Body of pancreas (tissue), 4 donors: ENCODE measurements at places on chromosomes 11 and 22. TPM values are rescaled to one million over a fixed set of nuclear protein-coding genes. Genes with fewer than 3 reads are reported as not detected.
A peak's percentile ranks its signal among the peaks of the same experiment; 100 is the strongest.

GRCh38 chr11:69576069-69576782, 64.7 kb upstream of the CCND1 start:
- H3K4me3 ChIP-seq, result no peak overlapping the region
- no peaks in the 10 kb centered on the region for H3K36me3 ChIP-seq
- no peaks in the 10 kb centered on the region for H3K27me3 ChIP-seq
- no peak for DNase-seq
- no peak overlapping the region for H3K27ac ChIP-seq
- H3K4me1 ChIP-seq, result no peaks in the 10 kb centered on the region

DNA sequence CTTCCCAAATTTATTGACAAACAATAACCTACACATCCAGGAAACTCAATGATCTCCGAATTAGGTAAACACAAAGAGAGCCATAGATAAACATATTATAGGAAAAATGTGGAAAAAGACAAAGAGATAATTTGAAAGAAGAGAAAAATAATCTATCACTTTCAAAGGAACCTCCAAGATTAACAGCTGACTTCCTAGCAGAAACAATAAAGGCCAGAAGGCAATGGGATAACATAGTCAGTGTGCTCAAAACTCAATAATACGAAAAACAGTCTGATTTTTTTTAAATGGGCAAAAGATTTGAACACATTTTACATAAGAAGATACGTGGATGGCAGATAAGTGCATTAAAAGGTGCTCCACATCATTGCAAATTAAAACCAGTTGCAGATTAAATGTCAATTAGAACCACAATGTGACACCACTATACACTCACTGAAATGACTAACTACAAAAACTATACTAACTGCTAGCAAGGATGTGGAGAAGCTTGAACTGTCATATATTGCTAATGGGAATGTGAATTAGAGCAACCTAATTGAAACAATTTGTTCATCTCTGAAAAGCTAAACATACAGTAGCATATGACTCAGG, 300.4 kb downstream of the TMEM135 start:
- DNase-seq, result no peak
- H3K36me3 ChIP-seq, result no peaks in the 10 kb centered on the region
- H3K4me1 ChIP-seq, result no peaks in the 10 kb centered on the region
- no peaks in the 10 kb centered on the region for H3K27me3 ChIP-seq
- no peak overlapping the region for H3K4me3 ChIP-seq
- H3K27ac ChIP-seq, result no peak overlapping the region

GRCh38 chr22:32622004-32622743, 147.6 kb downstream of the FBXO7 start:
- H3K4me3 ChIP-seq, result no peak overlapping the region
- DNase-seq, result no peak
- H3K4me1 ChIP-seq, result no peaks in the 10 kb centered on the region
- no peaks in the 10 kb centered on the region for H3K36me3 ChIP-seq

- H3K27ac ChIP-seq, result no peak overlapping the region
- H3K27me3 ChIP-seq, result no peaks in the 10 kb centered on the region
- no peaks in the 10 kb centered on the region for H3K36me3 ChIP-seq
- peak; percentile 34 for DNase-seq
- H3K4me3 ChIP-seq, result no peak overlapping the region
- peaks cover 24% of the 10 kb centered on the region for H3K4me1 ChIP-seq
These were observed 9.9 kb downstream of the NARS2 start for GRCh38 chr11:78564490-78565467.

- peak overlapping the region; percentile 86 for H3K27ac ChIP-seq
- H3K36me3 ChIP-seq, result no peaks in the 10 kb centered on the region
- peaks cover 75% of the 10 kb centered on the region for H3K4me1 ChIP-seq
- peak; percentile 80 for DNase-seq
- no peaks in the 10 kb centered on the region for H3K27me3 ChIP-seq
These were observed 126.9 kb downstream of the CD44 start for GRCh38 chr11:35265755-35266454.

GRCh38 chr22:48973694-48974041, 854.0 kb downstream of the BRD1 start:
- H3K27ac ChIP-seq, result no peak overlapping the region
- DNase-seq, result no peak
- H3K4me1 ChIP-seq, result no peaks in the 10 kb centered on the region
- H3K4me3 ChIP-seq, result no peak overlapping the region
- H3K27me3 ChIP-seq, result no peaks in the 10 kb centered on the region

GRCh38 chr11:64252003-64252872, 908 bp downstream of the PLCB3 start:
- H3K27ac ChIP-seq, result no peak overlapping the region
- H3K27me3 ChIP-seq, result no peaks in the 10 kb centered on the region
- no peaks in the 10 kb centered on the region for H3K36me3 ChIP-seq
- peak overlapping the region; percentile 62 for H3K4me3 ChIP-seq

DNA sequence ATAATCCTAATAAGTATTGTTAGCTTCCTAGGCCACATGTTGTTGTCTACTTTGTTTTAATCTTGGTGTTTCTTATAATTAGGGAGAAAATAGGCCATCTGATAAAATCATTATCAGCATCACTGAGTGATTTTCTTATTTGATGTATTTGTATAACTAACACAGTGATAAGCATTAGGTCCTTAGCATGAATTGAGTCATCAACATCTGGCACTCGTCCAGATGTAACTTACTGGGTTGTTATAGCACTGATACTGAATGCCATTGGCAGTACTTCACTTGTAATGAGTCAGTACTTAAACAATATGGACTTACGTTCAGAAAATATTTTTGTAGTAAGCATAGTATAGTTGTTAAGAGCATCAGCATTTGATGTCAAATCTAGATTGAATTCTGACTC, 16.2 kb downstream of the API5 start:
- peaks cover 3% of the 10 kb centered on the region for H3K4me1 ChIP-seq
- H3K36me3 ChIP-seq, result peaks cover 60% of the 10 kb centered on the region
- H3K27ac ChIP-seq, result no peak overlapping the region
- no peak overlapping the region for H3K4me3 ChIP-seq
- no peaks in the 10 kb centered on the region for H3K27me3 ChIP-seq

GRCh38 chr11:36313750-36314433, 17.8 kb downstream of the PRR5L start:
- H3K36me3 ChIP-seq, result no peaks in the 10 kb centered on the region
- no peaks in the 10 kb centered on the region for H3K4me1 ChIP-seq
- H3K27ac ChIP-seq, result no peak overlapping the region
- no peaks in the 10 kb centered on the region for H3K27me3 ChIP-seq
- no peak for DNase-seq

DNA sequence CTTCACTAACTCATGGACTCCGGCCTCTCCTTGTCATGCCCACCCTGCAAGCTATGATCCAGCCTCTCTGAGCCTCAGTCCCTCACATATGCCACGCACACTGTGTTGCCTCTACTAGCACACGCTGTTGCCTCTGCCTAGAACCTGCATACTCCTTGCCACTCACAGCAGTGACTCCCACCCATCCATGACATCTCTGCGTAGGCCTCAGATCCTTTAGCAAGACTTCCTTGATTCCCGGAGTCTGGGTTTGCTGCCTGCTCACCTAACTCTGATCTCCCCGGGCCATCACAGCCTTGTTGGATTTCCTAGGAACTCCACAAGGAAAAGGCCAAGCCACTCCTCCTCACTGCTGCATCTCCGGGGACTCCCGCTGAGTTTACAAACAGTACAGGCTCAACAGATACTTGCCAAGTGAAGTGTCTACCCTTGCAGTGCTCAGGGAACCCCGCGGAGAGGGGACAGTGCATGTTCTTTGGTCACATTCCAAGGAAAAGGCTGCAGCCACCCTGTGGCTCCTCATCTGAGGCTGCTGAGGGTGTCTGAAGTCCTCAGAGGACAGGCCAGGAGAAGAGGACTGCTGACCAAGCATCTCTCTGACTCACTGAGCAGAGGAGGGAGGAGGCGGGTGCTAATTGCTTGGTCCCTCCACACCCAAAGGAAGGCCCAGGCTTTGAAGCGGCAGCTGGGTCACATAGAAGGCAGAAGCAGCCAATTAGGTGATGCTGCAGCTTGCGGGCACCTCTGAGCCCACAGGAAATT, 42.4 kb upstream of the NAV2 start:
- no peak overlapping the region for H3K27ac ChIP-seq
- H3K4me1 ChIP-seq, result no peaks in the 10 kb centered on the region
- H3K27me3 ChIP-seq, result no peaks in the 10 kb centered on the region
- DNase-seq, result no peak
- no peaks in the 10 kb centered on the region for H3K36me3 ChIP-seq

DNA sequence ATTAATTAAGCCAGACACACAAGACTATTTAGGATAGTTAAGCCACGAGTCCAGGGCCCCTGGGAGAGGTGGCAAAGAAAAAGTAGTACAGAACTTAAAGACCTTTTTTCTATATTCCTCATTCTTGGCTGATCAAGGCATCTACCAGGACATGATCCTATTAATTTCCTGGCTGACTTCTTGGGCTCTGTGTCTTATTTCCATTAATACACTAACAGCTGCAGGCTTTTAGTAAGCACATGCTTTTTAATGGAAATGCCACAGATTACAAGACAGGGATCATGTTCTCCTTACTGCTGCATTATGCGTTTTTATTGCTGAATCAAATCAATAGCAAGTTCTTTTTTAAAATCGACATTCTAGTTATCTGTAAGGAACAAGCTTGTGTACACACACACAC, 35.2 kb downstream of the BTG4 start:
- no peaks in the 10 kb centered on the region for H3K27me3 ChIP-seq
- H3K36me3 ChIP-seq, result no peaks in the 10 kb centered on the region
- no peak overlapping the region for H3K4me3 ChIP-seq
- H3K27ac ChIP-seq, result no peak overlapping the region
- H3K4me1 ChIP-seq, result no peaks in the 10 kb centered on the region
- no peak for DNase-seq

DNA sequence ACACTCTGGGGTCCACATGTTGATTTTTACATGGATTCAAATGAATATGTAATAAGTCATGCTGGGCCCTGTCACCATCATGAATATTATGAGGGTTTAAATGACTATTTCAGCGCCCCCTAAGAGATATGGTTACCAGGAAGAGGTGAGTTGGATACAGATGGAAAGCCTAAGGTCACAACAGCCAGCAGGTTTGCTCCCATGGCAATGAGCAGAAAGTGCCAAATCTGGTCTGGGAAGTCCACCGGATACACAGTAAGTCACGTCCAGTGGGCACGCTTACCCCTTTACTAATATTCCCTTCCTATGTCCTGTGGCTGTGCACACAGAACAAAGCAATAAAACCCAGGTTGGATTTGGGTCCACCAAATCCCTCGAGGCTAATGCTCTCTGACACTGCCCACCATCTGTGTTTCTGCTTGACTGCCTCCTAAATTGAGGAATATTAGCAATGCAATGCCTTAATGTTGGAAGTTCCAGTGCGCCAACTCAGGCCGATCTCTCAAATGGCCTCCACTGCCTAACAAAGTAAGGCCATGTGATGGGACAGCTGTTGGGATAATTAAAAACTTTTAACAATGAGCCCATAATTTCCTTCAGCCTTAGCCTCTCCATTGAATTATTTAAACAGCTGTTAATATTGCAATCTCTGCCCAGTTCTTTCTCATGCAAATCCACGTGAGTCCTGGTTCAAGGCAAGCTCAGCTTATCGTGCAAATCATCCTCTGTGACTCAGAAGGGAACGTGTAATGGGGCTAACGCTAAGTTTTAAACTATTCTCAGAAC, 97.6 kb downstream of the SLC1A2 start:
- H3K27ac ChIP-seq, result peak overlapping the region; percentile 87
- no peaks in the 10 kb centered on the region for H3K27me3 ChIP-seq
- H3K4me1 ChIP-seq, result peaks cover 87% of the 10 kb centered on the region
- H3K4me3 ChIP-seq, result no peak overlapping the region

DNA sequence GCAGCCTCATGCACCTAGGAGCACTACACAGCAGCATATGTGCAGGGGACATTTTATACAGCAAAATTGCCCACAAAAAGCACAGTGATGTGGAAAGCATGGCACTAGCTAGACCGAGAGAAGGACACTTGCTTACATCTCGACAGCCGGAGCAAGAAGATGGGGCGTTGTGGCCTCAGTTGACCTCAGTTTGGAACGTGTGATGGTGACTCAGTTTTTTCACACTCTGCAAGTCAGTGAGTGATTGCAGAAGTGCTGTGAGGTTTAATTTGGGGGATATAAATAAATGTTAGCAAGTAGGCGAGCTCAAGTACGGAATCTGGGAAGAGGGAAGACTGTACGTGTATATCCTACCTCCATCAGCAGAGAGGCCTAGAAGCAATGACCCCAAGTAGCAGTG, 23.3 kb downstream of the LRP5 start:
- H3K27ac ChIP-seq, result no peak overlapping the region
- H3K4me3 ChIP-seq, result no peak overlapping the region
- no peaks in the 10 kb centered on the region for H3K27me3 ChIP-seq
- no peak for DNase-seq

GRCh38 chr11:42490506-42490905, 821.3 kb upstream of the API5 start:
- no peaks in the 10 kb centered on the region for H3K4me1 ChIP-seq
- H3K27ac ChIP-seq, result no peak overlapping the region
- no peaks in the 10 kb centered on the region for H3K27me3 ChIP-seq
- no peak for DNase-seq
- H3K4me3 ChIP-seq, result no peak overlapping the region

DNA sequence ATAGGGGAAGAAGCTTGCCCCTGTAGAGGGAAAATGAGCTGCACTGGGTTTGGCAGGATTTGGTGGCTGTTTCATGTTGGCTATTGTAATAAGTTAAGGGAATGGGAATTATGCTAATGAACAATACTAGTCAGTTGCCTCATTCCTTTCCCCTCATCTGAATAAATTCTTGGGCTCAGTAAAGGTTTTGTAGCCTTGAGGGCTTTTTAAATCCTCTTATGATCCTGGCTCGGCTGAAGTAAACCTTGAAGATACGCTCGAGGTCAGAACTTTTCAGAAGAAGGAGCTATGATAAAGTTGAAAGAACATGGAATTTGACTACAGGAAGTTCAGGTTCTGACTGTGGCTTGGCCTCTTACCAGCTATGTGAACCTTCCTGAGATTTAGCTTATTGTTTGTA, 448.7 kb downstream of the RAB38 start:
- H3K27ac ChIP-seq, result no peak overlapping the region
- DNase-seq, result no peak
- no peaks in the 10 kb centered on the region for H3K36me3 ChIP-seq
- no peaks in the 10 kb centered on the region for H3K27me3 ChIP-seq
- H3K4me3 ChIP-seq, result no peak overlapping the region
- H3K4me1 ChIP-seq, result no peaks in the 10 kb centered on the region

DNA sequence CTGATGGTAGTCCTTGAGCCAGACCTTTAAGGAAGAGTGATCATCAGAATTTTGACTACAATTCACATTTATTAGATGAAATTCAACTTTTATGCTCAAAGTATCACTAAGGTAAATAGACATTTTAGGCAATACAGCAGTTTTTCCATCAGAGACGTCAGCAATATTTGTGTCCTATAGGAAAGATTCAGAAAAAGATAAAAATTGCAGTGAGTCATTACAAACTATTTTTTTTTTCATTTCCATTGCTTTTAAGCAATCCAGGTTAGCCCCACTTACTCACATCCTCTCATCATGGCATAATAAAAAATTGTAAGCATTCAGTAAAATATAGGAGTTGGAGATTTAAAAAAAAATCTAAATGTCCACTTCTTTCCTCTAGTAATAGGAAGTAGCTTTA, 46.9 kb downstream of the MSANTD4 start:
- DNase-seq, result no peak
- H3K27ac ChIP-seq, result no peak overlapping the region
- no peak overlapping the region for H3K4me3 ChIP-seq

Gene OR8U1
- total RNA-seq, result not detected

Gene GSTT2
- total RNA-seq, result not detected

Gene LRRC55
- not detected for total RNA-seq

Gene MS4A2
- 0.33 TPM for total RNA-seq

Gene GGTLC2
- total RNA-seq, result not detected
